Left lobe of liver (tissue), 2 donors: ENCODE measurements at places on chromosomes 7 and 10. TPM values are rescaled to one million over a fixed set of nuclear protein-coding genes. Genes with fewer than 3 reads are reported as not detected.
A peak's percentile ranks its signal among the peaks of the same experiment; 100 is the strongest.

- no peak for DNase-seq
These were observed 160.4 kb upstream of the LAMB4 start for GRCh38 chr7:108290459-108291151.

GRCh38 chr10:126013489-126014281, 117.3 kb downstream of the FANK1 start:
- no peak for DNase-seq

GRCh38 chr10:7697426-7697825, 5.7 kb upstream of the ITIH2 start:
- no peak for DNase-seq

GRCh38 chr10:52756966-52757365, 15.6 kb downstream of the MBL2 start:
- DNase-seq: no peak

POMZP3 gene
- 4.4 TPM for total RNA-seq

- DNase-seq: no peak
These were observed 304.6 kb downstream of the PRPF18 start for GRCh38 chr10:13891128-13892000.

DNA sequence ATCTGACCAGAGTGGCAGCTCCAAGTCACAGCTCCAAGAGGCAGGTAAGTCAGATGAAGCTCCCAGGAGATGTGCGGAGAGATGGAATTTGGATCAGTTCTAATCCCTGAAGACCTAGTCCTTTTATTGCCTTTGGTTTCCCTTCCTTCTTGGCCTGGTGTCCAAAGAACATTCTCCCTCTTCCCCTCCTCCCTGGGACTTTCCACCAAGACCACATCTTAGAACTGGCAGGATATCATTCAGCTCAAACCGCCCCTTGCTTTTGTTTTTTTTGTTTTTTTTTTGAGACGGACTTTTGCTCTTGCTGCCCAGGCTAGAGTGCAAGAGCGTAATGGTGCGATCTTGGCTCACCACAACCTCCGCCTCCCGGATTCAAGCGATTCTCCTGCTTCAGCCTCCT, 190.8 kb downstream of the GFRA1 start:
- DNase-seq: no peak

PRF1 gene
- 1.1 TPM for total RNA-seq

DNA sequence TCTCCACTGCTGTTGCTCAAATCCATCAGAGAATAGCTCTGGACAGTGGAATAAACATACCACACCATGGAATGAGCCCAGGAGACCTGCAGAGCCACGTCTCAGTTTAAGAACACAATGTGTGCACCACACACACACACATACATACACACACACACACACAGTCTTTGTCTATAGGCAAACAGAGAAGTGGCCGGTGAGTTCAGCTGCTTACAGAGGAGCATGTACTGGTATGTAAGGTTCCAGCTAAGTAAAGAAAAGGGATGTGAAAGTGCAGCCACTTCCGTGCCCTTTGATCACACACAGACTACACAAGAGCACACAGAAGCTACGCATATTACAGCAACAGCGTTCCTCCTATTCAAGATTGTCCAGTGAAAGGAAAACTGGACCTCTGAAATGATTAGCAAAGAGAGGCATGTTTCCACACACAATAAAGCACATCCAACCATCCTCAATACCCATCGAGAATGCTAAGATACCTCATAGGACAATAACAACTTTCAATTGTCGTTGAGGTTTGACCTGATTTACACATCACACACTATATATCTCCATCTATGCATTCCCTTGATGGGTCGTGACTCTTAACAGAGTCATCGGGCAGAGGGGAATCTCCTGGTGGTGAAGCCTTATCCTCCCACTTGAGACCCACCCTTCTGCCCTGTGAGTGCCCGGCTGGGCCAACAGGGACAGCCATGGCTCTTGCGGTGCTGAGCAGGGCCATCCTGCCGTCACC, 23.6 kb downstream of the SLC35B4 start:
- DNase-seq: peak; percentile 63

DNA sequence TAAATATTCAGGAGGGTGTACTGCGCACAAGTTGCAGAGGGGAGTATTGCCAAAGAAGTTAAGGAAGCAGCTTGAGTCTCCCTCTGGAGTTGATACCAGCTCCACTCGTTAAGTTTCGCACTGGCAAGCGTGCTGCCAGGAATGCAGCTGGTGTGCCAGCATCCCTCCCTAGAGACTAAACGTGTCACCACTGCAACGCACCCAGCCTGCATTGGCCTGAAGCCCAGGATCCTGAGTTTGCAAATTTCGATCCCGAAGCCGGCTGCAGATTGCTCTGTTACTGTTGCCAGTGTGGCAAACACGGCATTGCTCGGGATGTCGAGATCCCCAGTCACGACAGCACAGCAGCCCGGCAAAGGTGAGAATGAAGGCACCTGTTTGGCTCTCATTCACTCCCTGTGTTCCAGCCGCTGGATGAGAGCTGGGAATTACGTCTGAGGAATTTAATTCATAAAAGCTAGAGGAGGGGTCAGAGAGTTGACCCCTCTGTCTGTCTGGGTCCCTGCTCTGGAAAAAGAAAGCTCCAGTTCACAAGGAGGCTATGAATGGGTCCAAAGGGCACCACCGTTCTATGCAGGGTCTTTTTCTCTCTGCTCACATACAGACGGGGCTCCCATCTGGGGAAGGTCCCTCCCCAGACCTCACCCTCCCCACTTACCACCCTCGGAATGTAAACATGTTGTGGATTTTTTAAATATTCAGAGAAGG, 61.0 kb downstream of the NRP1 start:
- DNase-seq: peak; percentile 96

ZKSCAN1 gene
- 99.9 TPM for total RNA-seq

GRCh38 chr7:29139191-29139590, 7.1 kb downstream of the CPVL start:
- no peak for DNase-seq

- no peak for DNase-seq
These were observed 162.3 kb downstream of the SVIL start for GRCh38 chr10:29472301-29473086.

MMP21 gene
- total RNA-seq: 0.20 TPM

SPDYE5 gene
- not detected for total RNA-seq

- no peak for DNase-seq
These were observed 66.5 kb downstream of the SYPL1 start for GRCh38 chr7:106045586-106045985.

DNA sequence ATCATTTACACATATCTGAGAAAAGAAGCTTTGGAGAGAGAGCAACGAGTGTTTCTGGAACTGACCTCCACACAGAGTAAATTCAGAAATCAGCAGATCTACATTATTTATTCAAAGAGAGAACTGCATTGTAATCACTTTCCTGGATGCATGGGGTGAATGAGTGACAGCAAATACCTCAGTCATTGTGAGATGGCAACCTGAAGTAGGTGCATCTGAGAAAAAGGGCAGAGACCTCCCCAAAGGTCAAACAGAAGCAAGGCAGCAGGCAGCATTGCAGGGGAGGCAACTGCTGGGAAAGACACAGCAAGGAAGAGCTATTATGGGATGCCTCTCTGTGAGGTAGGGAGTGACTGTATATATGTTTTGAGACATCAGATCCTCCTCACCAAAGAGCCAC, 26.5 kb upstream of the SMIM30 start:
- DNase-seq: no peak

CALCR gene
- not detected for total RNA-seq
